ENCODE measurements at places on chromosomes 6 and 20.

DNA sequence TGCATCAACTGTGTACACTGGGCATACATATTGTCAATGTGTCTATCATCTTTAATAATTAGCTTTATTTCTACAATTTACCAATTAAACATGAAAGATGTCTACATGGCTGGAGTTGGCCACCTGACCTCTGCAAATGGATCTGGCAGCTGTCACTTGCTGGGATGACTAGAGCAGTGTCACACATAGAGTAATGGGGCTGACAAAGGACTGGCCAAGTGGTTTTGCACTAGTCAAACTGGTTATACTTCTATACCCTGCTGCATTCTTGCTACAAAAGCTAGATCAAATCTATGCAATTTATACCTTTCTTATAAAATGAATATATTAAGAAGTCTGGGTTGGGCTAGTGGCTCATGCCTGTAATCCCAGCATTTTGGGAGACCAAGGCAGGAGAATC is 99.3 kb downstream of the SESN1 start:
- no peak for DNase-seq

GRCh38 chr20:51098284-51098810 is 75.4 kb upstream of the KCNG1 start:
- no peak for DNase-seq

GRCh38 chr6:44224029-44224964 is 902 bp downstream of the SLC29A1 start:
- no peak for DNase-seq

GRCh38 chr20:45359069-45359405 is 3.9 kb upstream of the SYS1 start:
- DNase-seq, result peak; percentile 59

DNA sequence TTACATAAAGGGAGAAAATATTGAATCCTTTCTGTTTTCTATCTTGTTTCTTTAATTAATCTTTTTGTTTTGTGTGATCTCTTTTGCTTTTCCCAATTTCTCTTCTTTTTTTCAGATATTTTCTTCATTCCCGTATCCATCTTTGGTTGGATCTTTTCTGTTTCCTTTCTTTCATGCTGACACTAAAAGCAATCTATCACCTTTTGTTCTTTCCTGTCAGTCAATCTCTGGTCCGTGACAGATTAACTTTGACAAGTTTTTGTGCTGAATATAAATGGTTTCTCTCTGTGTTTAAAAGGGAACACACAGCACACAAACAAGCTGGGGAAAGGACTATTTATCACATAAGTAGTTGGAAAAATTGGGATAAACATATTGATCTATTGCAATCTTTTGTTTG is 162.8 kb downstream of the GRM1 start:
- DNase-seq, result no peak

DNA sequence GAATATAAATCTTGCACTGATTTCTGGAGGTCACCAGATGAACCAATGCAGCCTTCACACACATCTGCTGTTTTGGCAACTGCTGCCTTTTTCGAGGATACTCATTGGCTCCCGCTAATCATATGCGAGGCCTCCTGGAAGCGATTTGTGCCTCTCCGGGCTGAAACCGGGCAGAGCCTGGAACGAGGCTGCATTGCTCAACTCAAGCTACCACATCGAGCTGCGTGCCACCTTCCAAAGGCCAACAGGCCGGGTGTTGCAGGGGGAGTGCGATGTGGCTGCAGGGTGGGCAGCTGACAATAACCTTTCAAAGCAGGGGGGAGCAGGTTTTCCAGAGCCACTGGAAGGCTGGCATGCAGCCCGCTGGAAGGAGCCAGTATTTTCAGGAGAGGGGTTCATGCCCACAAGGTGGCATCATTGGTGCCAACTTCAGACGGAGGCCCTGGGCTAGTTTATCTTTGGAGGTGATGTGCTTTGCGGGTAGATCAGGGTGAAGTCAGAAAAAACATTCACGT is 122.6 kb upstream of the IFNGR1 start:
- peak; percentile 53 for DNase-seq

DNA sequence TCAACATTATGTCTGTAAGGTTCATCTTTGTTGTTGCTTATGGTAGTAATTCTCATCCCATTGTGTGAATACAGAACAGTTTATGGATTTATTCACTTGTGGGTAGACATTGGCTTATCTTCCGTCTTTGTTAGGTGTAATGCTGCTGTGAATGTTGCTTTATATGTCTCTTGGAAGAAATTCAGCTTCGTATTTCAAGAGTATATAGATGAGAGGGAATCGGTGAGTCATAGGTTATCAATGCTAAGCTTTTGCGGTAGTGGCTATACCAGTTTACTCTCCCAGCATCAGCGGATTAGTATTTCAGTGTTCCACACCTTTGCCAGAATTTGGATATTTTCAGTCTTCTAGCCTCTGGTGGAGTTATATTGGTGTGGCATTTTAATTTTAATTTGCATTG is 77.8 kb downstream of the ZFAND3 start:
- DNase-seq, result peak; percentile 54

DNA sequence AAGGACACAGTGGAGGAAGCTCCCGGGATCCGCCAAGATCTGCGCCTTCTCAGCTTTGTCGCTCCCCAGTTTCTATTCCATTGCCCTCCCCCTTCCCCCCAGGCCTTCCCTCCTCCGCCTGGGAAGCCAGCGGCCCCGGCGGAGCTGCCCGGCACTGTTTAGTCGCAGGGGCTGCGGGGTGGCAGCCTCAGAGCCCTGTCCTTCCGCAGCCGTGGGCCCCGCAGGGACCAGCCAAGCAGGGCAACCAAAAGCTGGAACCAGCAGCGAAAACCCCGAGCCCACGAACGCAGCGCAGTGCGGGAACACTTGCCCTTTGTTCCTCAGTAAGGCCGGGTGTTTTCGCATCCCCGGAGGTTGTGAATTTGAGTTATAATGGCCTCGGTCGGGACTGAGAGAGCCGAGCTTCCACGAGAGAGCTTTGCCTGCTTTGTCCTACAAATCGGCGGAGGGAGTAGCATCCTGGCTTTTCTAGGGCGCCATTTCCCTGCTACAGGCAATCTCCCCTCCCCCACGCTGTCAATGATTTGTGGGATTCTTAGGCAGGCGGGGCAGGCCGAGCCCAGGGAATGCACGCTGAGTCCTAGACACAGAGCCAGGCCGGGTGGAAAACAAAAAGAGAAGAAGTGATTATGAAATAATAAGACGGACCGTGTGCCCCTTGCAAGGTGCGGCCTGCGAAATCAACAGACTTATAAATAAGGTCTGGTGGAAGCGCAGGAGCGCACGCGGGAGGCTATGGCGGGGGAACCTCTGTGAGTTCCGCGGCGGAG is 4.0 kb upstream of the TUBB2B start:
- no peak for DNase-seq

DNA sequence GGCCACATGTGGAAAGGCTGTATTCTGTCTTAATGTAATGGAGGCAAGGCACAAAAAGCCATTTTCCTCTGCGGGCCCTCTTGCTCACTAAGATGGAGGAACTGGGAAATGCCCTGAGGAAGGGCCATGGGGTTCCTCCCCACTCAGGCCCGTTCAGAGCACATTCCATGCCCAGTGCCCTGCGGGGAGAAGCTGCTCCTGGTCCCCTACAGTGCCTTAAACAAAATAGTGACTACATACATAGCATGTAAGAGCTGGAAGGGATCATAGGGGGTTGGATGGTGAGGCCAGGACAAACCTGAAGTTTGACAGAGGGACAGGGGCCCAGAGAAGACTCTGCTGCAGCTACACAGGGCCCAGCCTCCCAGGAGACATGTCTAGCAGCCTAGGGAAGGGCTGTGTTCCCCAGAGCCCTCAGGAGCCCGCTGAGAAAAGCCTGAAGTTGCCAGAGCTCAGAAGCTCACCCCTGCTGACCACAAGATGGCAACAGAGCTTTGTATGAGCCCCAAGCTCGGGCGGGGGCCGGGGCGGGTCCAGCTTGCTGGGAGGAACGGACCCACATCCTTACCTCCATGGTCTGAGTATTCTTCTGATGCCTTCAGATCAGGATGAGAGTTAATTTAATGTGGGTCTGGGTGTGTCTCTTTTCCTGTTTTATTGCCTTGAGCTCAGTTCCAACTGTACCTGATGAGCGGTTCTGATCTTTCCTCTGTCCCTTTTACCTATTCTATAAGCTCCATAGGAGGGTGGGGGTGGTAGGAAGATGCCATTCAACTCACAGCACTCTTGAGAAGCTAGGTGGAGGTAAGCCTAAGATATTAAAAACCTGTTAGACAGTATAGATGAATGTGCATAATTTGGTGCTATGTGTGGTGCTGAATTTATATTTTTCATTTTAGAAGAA is 242.9 kb downstream of the CDC5L start:
- peak; percentile 55 for DNase-seq

GRCh38 chr20:7406671-7407070 is 533.6 kb downstream of the HAO1 start:
- DNase-seq, result peak; percentile 26

- DNase-seq, result no peak
Observed at GRCh38 chr20:6664574-6664973, 102.9 kb upstream of the BMP2 start.

GRCh38 chr6:82862543-82862942 is 203.1 kb downstream of the UBE3D start:
- peak; percentile 32 for DNase-seq

GRCh38 chr6:147201885-147202515 is 2.2 kb upstream of the STXBP5 start:
- peak; percentile 66 for DNase-seq

DNA sequence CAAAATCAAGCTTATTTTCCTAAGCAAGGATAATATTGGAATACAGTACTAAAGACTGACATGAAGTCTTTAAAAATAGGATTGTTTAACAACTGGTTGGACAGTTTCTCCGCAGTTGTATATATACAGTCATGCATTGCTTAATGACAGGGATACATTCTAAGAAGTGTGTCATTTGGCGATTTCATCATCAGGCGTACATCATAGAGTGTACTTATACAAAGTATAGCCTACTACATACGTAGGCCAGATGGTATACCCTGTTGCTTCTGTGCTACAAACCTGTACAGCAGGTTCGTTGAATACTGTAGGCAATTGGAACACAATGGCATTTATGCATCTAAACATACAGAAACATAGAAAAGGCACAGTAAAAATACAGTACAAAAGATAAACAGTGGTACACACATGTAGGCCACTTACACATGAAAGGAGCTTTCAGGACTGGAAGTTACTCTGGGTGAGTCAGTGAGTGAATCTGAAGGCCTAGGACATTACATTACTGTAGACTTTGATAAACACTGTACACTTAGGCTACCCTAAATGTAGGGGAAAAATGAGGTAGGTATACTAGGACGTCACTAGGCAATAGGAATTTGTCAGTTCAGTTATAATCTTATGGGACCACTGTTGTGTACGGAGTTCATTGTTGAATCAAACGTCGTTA is 20.1 kb downstream of the HECA start:
- DNase-seq, result peak; percentile 59

DNA sequence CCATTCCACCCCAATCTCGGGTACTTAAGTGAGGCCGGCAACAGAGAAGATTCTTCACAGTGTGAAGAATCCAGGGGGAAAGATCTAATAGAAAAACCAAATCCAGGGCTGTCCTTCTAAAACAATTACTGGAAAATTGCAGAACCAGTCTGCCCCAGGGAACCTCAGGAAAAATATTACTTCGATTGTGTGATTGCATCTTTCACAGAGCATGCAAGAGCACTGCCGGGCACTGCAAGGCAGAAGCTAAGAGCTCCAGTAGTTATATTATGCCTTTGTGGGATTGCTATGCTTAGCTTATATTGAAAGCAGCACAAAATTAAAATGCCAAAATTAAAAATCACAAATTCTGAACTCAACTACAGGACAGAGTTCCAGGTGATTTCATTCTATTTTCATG is 175.9 kb downstream of the HACE1 start:
- no peak for DNase-seq

DNA sequence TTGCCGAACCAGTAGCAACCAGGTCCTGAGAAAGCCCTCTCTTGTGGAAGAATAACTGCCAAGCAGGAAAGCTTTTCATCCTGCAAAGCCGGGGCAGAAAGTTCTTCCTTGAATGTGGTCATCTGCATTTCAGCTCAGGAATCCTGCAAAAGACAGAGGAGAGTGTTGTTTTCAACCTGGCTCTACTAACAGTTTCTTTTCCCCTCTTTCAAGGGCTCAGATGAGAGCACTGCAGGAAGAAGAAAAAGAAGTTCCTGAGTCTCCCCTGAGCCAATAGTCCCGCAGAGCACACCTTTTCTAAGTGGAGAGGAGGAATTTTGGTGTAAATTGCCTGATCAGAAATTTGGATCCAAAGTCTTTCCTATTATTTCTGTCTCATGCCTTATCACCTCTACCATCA is 10.7 kb downstream of the HLA-DRB1 start:
- no peak for DNase-seq

- peak; percentile 87 for DNase-seq
Observed at GRCh38 chr6:44051515-44051914, 75.7 kb downstream of the MRPL14 start.

DNA sequence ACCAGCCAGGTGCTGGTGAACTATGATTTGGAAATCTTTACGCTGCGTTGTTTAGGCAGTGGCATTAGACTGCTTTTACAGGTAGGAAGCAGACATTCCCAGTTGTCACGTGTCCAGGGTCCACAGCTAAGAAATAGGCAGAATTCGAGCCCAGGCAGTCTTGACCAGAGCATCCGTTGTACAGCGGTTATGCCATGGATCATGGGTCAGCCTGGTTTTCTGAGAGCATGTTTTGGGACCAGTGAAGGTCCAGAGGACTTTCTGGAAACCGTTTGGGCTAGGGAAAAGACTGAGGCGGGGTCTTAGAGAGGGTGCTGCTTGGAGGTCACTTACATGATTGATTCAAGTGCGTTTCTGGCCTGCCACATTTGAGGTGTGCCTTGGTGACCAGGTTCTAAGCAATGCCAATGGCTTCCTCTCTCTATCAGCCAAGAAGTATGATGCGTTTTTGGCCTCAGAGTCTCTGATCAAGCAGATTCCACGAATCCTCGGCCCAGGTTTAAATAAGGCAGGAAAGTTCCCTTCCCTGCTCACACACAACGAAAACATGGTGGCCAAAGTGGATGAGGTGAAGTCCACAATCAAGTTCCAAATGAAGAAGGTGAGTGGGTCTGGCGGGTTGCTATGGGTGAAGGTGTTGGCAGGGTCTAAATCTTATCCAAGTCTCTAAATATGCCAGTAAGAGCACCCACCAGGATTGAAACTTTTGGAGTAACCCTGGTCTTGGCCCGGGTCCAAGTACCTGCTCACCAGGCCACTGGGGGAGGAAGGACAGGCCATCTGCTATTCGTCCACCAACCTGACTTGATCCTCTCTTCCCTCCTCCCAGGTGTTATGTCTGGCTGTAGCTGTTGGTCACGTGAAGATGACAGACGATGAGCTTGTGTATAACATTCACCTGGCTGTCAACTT is 1.8 kb downstream of the RPL10A start:
- peak; percentile 73 for DNase-seq

- no peak for DNase-seq
Observed at GRCh38 chr6:119800526-119800925, 451.0 kb upstream of the MAN1A1 start.

DNA sequence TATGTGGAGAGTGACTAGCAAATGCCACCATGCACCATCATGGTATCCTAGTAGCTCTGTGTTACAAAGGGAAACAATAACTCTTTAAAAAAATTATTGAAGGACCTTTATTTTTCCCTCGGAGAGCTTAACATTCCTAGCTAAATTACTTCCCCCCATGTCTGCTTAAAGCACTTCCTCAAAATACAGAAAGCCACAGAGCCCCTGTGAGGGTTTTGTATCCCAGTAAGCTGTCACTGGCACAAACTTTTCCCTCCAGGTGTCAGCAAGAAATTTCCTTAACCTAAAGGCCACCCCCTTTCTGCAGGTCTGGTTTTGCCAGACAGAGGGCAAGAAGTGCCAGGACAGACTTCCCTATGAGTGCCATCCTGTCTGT is 340.0 kb upstream of the PRDM1 start:
- DNase-seq, result no peak

- DNase-seq, result no peak
Observed at GRCh38 chr6:150201772-150202329, 59.0 kb downstream of the PPP1R14C start.

GRCh38 chr6:131954775-131955107 is 3.6 kb upstream of the CCN2 start:
- peak; percentile 92 for DNase-seq
